ENCODE measurements at places on chromosomes 16 and 17.

DNA sequence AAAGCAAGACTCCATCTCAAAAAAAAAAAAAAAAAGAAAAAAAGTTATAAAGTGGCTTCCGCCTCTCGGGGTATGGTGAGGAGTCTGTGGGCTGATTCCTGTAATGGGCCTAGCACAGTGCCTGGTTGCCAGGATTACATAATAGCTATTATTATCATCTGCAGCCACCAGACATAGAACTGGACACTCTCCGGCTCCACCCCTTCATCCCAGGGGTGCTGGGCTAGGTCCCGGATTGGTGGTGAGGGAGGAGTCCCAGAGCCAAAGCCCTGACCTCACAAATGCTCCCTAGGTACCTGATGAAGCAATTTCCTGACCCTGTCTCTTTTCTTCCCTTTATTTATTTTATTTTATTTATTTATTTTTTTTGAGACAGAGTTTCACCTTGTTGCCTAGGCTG is 11.6 kb upstream of the ADGRG1 start:
- no peak for DNase-seq

GRCh38 chr16:31087971-31088370 is 772 bp downstream of the PRSS53 start:
- DNase-seq = no peak

DNA sequence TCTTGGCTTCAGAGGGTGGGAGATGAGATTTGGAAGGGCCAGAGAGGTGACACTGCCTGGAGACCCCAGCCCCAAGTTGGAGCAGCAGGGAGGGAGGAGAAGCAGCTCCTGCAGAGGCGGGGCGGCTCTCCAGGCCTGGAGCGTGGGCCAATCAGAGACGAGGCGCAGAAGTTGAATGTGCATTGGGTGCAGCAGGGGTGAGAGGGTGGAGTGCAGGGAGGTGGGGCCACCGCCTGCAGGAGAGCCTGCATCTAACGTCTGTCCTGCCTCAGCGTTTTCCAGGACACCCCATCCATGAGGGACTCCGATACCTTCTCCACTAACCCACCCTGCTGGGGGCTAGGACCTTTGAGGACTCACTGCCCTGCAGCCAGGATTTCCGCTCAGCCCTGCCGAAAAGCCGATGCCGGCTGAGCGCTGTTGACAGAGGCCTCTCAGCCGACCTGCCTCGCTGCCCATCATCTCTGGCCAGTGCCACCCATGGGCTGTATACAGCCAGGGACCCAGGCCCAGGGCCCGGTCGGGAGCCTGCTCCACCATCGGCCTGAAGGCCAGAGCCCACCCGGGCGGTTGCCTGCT is 146.2 kb downstream of the ENGASE start:
- DNase-seq = no peak

DNA sequence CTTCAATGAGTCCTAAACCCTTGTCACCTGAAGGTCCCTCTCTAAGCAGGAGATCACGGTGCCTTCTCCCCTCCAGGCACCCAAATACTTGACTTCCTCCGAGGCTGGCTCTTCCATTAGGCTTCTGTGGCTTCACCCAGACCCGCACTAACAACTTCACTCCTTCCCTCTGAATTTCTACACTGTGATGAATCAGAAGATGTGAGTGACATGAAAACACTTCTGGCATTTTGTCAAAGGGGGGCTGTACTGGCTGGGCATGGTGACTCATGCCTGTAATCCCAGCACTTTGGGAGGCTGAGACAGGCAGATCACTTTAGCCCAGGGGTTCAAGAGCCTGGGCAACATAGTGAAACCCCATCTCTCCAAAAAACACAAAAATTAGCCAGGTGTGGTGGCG is 72.6 kb upstream of the CNEP1R1 start:
- no peak for DNase-seq

DNA sequence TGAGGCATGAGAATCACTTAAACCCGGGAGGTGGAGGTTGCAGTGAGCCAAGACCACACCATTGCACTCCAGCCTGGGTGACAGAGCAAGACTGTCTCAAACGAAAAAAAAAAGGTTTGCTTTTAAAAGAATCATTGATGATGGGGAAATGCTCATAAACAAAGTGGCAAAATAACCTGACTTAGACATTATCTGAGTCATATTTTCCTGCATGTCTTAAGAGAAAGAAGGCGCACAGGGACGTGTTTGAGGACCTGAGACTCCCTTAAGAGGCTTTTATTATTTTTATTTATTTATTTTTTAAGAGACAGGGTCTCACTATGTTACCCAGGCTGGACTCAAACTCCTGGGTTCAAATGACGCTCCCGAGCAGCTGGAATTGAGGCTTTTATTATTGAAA is 5.7 kb upstream of the PRPSAP1 start:
- no peak for DNase-seq

- DNase-seq = no peak
These were observed 510.7 kb downstream of the MAF start for GRCh38 chr16:79089735-79090284.

- no peak for DNase-seq
These were observed 216.9 kb downstream of the HAPSTR1 start for GRCh38 chr16:9308356-9308801.

DNA sequence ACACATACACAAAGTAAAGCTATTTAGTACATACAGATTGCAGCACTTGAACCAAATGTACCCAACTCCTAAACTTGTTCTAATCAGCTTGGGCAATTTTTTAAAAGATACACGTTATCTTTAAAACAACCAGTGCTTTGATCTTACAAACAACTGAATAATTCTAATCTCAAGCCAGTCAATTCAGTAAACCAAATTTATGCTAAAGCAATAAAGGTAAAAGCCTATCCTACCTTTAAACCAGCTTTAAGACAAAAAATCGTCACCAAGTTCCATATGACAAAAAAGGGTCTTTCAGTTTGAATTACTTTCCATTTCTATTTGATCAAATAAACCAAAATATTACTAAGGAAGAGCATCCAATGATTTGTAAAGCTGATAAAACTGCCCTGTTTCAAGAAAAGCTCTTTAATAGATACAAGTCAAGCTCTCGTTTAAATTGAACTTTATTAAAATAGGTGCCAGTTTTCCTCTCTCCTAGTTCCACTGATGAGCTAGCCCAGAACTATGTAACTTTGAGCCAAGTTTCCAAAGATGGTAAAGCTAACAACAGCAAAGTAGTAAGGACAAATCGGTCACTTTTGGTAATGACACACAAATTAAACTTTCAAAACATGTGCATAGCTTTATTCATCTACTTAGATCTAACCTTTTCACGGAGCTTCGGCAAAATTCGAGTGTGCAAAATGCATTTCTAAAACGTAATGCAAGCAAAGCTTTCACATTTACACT is 10.2 kb downstream of the CRYBA1 start:
- DNase-seq = no peak

DNA sequence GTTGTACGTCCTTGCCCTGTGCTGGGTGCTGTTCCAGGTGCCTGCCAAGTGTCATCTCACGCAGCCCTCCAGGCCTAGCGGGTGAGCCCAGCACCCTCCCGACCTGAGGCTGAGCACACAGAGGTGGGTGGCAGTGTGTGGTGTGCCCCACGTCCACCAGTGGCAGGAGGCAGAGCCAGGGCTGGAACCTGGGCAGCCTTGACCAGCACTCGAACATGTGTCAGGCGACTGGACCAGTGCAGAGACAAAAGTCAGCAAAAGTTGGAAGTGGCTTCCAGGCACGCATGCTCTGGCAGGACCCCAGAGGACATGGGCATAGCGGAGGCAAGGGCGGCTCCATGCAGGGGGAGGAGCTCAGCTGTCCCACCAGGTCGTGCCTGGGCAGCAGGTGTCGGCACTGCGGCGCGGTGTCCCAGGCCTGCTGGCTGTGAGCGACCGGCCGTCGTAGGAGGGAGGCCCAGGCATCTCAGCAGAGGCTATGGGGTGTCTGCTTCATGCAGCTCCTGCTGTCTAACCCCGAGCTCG is 35.8 kb downstream of the COX4I1 start:
- no peak for DNase-seq

DNA sequence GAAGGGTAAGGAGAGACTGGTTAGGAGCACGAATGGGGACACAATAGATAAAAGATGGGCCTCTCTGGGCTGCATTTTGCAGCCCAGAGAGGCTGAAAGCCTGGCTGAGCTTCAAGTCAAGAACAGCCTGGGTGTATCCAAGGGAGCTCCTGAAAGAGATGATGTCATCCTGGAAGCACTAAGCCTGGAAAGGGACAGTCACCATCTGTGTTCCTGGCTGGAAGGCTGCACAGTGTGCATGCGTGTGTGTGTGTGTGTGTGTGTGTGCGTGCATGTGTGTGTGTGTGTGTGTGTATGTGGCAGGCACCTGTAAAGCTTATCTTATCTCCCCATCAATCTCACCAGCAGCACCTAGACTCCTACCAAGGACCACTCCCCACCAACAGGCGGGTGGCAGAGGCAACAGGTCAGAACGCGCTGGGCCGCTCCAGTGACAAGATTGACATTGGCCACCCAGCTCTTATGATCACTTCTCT is 44.1 kb downstream of the COG7 start:
- DNase-seq = no peak

DNA sequence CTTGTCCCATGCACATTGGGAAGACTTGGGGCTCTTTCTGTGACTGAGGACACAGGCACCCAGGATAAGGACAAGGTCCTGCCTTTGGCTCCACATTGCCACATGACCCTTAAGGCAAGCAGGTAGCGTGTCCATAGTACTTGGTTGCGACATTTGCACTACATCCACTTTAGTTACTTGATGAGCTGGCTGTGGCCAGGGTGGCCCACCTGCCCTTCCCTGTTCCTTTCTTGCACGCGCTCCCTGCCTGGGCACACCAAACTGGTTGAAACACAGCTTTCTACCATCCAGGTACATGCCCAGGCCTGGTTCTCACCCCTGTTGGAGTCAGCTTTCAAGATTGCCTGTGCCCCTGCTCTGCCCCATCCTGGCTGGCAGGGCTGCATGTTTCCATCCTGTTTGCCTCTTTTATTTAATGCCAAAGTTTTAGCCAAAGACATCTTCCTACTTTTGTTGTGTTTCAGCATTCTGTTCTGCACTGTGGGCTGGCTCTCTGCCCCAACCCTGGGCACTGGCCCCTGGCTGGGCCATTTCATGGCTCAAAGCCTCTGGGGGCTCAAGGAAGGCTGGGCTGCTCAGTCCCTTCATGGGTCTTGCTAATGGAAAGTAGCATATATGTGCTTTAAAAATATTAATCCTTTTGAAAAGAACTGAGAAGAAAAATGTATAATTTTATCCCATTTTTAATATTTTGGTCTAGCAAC is 3.2 kb downstream of the B3GNT9 start:
- no peak for DNase-seq

DNA sequence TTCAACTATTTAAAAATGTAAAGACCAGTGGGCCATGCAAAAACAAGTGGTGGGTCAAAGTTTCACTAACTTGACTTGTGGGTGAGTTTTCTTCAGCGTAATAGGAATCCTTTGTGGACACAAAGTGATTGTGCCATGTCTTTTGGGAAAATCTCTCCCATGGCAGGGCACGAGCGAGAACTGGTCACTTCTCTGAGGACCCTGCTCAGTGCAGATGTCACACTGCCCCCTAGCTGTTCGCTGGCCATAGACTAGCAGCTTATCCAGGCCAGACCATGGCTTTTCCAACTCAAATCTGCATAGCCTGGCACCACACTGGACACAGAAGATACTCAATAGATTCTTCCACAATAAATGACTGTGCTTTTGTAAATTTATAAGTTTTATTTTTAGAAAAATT is 306.0 kb upstream of the CCL2 start:
- no peak for DNase-seq

- no peak for DNase-seq
These were observed 14.1 kb downstream of the RAD51C start for GRCh38 chr17:58706351-58707140.

- no peak for DNase-seq
These were observed 55.7 kb downstream of the OR1D5 start for GRCh38 chr17:3007651-3008121.

GRCh38 chr17:80845069-80845862 is 146.4 kb upstream of the CHMP6 start:
- no peak for DNase-seq

DNA sequence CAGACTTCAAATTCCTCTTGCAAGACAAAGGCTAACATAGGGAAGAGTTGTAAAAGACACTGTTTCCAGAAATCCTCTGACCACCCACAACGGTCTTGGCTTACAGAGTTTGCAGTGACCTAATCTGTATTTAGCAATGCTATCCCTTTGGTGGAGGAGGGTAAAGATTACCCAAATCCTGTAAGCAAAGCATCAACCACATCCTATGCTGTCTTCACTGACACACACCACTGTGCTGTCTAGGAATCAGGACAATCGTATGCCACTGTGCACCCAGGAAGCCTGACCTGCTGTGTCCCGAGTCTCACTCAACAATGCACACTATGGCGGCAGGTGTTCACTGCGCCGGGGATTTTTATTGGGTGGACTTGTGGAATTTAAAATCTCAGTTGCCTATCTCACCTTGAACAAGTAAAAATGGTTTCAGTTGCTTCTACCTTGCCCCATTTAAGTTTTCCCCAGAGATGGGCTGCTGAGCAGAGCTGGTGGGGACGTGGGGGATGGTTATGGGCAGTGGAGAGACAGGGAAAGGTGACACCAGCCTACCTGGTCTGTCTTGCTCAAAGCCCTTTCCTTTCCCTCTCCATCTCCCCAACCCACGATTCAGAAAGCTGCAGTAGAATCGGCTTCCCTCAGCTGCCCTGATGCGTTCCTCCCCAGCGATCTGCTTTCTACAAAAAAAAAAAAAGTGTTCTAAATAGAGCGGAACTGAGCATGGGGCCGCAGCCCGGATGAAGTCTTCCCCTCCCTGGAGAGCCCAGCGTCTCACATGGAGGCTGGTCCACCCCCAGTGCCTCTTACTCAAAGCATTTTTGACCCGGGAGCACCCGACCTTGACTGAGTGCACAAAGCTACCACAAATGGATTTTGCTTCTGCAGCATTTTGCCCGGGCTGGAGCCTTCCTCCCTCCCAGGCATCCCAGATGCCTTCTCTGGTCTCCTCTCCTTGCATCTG is 271.5 kb downstream of the SOX9 start:
- no peak for DNase-seq

DNA sequence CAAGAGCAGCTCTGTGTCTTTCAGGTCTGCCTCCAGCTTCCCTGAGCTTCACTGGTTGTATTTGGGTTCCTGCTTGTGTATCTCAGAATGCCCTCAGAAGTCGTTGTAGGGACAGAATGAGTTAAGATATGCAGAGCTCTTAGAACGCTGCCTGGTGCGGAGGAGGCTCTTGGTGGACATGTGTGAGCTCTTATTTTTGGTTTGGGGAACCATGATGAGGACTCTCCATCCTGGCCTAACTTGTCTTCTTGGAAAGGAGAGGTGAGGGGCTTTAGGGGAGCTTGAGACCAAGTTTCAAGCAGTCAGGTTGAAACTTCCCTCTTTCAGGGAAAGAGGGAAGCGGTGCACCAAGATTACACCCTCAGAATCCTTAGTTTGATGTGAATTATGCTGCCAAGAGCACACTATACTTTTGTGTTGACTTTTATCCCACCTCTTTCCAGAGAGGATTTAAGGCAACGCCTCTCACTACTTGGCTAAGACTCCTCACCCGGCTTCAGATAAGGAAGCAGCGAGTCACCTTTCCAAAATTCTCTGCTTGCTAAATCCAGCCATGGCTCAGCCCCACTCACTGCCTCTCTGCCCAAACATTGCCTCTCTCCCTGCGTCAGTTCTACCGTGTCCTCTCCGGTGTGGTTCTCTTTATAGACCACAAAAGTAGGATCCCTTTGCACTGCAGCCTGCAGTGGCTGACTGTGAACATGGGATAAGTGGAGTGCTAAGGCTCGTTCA is 12.7 kb downstream of the CDK5RAP3 start:
- no peak for DNase-seq

- DNase-seq = no peak
These were observed 194.5 kb upstream of the CDH13 start for GRCh38 chr16:82432261-82432660.

GRCh38 chr16:54506741-54507500 is 220.3 kb upstream of the IRX3 start:
- no peak for DNase-seq

- no peak for DNase-seq
These were observed 19.9 kb downstream of the TLE7 start for GRCh38 chr16:71421911-71422310.

Data from activated CD8-positive, alpha-beta memory T cell treated with anti-CD3 and anti-CD28 coated beads, Interleukin-2, amount 50 U/mL, for 4 hours (primary cell).